ENCODE measurements at places on chromosomes 1 and 21.

DNA sequence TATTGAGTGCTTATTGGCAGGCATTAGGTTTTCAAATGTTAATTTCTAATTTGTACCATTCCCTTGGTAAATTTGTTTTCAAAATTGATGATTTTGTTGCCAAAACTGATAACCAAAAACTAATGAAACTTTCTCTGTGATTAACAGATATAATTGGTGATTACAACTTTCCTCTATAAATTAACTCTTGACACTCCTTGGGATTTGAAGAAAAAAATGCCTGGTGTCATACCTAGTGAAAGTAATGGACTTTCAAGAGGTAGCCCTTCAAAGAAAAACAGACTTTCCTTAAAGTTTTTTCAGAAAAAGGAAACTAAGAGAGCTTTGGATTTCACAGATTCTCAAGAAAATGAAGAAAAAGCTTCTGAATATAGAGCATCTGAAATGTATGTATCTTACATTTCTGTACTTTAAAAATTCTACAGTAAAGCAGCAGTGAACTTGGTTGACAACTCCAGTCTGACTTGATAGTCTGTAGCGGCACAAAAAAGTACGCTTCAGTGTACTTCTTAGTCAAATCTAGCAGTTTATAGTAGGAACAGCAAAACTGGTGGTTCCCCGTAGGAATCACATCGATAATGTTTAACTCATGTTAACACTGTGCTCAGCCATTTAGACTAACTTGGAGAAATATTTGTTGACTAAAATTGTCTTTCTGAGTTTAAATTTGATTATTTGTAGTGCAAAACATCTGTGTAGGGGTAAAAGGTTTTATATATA, 3.0 kb downstream of the USP1 start:
- DNase-seq, result no peak

DNA sequence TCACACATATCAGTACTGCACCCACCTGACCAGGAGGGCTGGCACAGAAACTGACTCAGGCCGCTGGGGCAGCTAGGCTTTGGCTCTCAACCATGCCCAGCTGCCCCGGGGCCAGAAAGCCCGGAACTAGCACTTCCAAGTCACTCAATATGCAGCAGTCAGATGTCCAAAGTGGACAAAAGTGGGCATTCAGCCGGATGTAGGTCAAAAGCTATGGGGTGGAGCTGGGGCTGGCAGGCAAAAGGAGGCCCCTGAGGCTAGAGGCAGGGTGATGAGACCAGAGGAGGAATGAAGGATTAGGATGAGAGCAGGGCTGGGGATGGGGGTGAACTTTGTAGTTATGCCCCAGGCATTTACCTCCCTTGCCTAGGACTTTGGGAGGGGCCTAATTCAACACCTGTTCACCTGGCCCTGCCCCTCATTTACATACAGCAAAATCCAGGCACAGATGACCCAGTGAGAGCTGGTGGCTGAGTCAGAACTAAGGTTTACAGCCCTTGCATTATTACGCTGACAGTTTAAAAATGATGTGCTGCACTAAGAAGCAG, 30.7 kb upstream of the EDN2 start:
- no peak for DNase-seq

DNA sequence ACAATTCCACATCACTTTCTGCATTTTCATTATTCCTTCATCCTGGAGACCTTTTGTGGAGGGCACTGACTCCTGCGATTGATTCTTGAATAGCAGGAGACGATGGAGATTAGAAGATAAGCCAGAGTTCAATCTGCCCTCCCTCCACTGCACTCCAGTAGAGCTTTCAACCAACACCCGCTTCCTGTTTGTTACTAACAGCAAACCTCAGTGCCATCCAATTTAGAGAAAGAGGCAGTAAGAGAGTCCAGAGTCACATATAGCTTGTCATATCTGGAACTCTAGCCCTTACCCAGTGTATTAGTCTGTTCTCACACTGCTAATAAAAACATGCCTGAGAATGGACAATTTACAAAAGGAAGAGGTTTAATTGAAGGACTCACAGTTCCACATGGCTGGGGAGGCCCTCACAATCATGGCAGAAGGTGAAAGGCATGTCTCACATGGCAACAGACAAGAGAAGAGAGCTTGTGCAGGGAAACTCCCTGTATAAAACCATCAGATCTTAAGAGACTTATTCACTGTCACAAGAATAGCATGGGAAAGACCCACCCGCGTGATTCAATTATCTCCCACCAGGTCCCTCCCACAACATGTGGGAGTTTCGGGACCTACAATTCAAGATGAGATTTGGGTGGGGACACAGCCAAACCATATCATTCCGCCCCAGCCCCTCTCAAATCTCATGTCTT, 55.9 kb downstream of the PCBP3 start:
- no peak for DNase-seq

DNA sequence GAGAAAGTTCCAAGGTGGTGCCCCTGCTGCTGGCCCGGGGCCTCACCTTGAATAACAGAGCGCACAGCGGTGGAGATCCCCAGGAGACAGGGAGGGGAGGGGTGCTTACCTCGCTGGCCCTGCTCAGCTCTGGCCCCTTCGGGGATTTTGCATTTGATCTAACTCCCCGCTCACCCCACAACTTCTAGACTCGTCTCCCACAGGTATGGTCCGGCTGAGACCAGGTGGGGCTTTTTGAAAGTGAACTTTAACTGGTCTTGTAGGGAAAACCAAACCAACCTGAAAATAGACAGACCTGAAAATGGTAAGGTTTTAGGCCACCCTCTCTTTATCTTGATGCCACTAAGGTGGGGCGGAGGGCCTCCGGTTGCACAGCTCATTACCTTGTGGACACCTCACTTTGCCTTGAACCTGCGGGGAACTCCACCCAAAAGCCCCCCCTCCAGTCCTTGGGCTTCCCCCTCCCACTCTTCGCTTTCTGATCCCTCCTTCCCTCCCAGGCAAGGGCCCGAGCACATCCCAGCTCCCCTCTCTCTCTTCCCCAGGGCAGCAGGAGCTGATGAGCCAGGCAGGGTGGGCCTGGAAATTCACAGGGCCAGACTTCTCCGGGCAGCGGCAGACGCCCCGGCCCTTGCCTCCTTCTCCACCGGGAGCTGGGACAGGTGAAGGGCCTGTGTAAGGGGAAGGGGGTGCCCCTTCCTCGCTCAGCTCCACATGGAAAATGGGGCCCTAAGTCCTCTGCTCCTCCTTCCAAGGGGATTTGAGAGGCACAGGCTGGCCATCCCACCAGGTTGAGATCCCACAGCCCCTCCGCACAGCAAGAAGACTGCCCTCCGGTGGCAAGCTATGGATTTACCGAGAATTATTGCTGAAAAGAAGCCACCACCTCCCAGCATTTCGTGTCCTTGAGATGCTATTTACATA, 16.1 kb downstream of the TNFRSF8 start:
- no peak for DNase-seq

GRCh38 chr1:233972951-233973635, 68.6 kb downstream of the SLC35F3 start:
- DNase-seq, result no peak

DNA sequence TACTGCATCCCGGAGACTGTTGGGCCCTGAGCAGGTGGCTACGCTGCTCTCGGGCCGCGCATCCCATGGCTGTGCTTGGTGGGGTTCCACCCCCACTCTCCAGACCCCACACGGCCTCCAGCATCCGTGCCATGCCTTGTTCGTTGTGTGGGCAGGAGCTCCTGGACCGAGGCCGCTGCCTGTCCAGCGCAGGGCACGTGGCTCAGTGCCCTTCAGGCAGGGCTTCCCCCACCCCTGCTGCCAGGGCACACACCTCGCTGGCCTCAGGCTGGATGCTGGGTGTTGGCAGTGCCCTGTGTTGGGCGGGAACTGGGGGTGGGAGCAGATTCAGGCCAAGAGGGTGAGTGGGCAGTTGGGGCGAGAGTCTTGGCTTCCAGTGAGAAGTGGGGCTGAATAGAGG, 9.9 kb downstream of the PRKCZ start:
- DNase-seq, result no peak

DNA sequence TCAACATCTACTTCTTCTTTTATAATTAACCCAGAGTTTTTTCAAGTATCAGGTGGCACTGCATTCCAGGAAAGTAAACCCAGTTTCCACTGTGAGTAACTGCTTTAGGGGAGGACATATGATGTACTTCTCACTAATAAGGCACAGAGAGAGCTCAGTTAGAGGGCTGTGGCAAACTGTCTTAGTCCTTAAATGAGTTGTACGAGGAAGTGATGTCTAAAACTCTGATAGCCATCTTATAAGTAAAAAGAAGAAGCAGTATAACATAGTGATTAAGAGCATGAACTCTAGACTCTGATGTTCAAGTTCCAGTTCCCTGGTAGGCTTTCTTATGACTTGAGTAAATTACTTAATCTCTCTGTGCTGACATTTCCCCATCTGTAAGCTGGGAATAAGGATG, 58.7 kb upstream of the PTGS2 start:
- no peak for DNase-seq

GRCh38 chr1:3899754-3900149, 320 bp downstream of the C1orf174 start:
- no peak for DNase-seq

GRCh38 chr1:66617362-66618184, 83.6 kb downstream of the SGIP1 start:
- no peak for DNase-seq

GRCh38 chr1:60916906-60917305, 165.5 kb upstream of the NFIA start:
- no peak for DNase-seq

- DNase-seq, result no peak
Measured at GRCh38 chr21:15275615-15276235, 210.9 kb upstream of the NRIP1 start.

GRCh38 chr1:68873144-68873543, 376.3 kb upstream of the DEPDC1 start:
- DNase-seq, result no peak

DNA sequence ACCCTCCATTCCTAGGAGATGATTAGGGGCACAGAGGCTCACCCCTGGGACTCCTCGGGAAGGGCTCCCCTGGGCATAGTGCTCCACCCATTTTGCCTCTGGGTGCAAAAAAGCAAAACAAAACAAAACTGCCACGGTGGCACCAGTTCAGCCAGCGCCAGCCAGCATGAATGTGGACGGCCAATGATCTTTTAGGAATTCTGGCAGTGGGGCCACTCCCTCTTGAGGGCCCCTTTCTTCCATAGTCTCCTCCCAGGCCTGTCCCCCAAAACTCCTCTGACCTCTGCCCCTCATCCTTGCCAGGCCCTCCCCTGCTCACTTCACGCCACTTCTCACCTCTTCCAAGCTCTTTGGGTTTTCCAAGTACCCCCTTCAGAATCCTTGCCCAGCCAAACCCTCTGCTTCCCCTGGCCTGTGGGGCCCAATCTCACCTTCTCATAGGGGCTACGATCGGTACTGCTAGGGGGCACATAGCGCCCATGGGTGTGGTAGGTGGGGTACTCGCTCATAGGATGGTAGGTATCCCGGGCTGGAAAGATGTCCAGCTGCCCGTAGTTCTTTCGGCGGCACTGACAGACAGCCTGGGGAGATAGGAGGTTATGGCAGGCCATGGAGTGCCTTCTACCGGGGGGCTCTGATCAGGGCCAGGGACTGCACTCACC, 13.3 kb downstream of the TRIM46 start:
- DNase-seq, result no peak

- DNase-seq, result no peak
Measured at GRCh38 chr21:30126576-30126975, 40.0 kb downstream of the CLDN17 start.

DNA sequence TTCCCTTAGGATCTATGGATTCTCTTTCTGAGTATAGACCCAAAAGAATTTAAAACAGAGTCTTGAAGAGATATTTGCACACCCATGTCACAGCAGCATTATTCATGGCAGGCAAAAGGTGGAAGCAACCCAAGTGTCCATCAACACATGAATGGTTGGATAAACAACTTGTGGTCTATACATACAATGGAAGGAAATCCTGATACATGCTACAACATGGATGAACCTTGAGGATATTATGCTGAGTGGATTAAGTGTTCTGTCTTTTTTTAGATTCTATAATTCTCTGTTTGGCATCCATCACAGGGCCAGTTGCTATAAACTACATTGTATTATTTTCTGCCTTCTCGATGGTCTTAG, 39.8 kb downstream of the PTPN14 start:
- no peak for DNase-seq

- DNase-seq, result no peak
Measured at GRCh38 chr1:174690266-174690665, 242.5 kb downstream of the GPR52 start.

DNA sequence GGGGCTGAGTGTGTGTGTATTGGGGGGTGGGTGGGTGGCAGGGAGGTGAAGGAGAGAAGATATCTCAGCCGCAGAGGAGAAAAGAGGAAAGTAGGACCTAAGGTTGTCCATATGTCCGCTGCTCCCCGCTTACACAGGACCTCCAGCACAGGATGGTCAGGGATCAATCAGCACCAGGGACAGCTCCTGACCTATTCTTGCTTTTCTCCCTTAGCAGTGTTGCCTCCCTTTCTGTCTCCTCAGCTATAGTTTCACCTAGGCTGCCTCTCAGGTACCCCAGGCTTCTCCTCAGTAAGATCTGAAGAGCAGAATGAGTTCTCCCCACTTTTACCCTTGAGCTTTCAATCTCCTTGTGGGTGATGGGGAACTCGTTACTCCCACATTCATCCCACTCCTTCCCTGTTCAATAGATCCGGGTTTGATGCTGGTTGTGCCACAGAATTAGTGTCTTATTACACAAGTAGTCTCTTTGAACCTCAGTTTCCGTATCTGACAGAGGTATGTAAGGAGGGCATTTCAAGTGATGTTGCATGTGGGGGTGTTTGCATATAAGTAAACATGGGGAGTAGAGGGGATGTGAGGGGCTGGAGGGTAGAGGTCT, 1.4 kb upstream of the DPH2 start:
- DNase-seq, result no peak

DNA sequence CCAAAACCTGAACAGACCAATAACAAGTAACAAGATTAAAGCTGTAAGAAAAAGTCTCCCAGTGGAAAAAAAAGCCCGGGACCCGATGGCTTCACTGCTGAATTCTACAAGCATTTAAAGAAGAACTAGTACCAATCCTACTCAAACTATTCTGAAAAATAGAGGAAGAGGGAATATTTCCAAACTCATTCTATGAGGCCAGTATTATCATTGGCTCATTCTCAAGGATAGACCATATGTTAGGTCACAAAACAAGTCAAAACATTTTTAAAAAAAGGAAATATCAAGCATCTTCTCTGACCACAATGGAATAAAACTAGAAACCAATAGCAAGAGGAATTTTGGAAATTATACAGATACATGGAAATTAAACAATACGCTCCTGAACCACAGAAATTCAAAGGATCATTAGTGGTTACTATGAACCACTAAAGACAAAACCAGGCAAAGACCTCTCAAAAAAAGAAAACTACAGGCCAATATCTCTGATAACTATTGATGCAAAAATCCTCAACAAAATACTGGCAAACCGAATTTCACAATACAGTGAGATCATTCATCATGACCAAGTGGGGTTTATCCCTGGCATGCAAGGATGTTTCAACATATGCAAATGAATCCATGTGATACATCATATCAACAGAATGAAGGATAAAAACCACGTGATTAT, 13.9 kb upstream of the IL20 start:
- no peak for DNase-seq

- no peak for DNase-seq
Measured at GRCh38 chr1:246934765-246935164, 3.0 kb upstream of the AHCTF1 start.

- DNase-seq, result no peak
Measured at GRCh38 chr1:166184897-166185296, 18.1 kb upstream of the FAM78B start.

GRCh38 chr1:208207388-208208131, 36.6 kb downstream of the PLXNA2 start:
- no peak for DNase-seq

Data from central memory CD4-positive, alpha-beta T cell (primary cell).